Mesenchymal stem cell (in vitro differentiated cells and primary cell): ENCODE measurements at places on chromosomes 11 and 22.
A peak's percentile ranks its signal among the peaks of the same experiment; 100 is the strongest.

GRCh38 chr11:104637662-104638170 lies 260.5 kb downstream of the CASP12 start:
- no peaks in the 10 kb centered on the region for H3K4me1 ChIP-seq
- H3K27me3 ChIP-seq = no peaks in the 10 kb centered on the region
- no peak overlapping the region for H3K4me3 ChIP-seq
- no peaks in the 10 kb centered on the region for H3K36me3 ChIP-seq
- no peak overlapping the region for H3K27ac ChIP-seq

DNA sequence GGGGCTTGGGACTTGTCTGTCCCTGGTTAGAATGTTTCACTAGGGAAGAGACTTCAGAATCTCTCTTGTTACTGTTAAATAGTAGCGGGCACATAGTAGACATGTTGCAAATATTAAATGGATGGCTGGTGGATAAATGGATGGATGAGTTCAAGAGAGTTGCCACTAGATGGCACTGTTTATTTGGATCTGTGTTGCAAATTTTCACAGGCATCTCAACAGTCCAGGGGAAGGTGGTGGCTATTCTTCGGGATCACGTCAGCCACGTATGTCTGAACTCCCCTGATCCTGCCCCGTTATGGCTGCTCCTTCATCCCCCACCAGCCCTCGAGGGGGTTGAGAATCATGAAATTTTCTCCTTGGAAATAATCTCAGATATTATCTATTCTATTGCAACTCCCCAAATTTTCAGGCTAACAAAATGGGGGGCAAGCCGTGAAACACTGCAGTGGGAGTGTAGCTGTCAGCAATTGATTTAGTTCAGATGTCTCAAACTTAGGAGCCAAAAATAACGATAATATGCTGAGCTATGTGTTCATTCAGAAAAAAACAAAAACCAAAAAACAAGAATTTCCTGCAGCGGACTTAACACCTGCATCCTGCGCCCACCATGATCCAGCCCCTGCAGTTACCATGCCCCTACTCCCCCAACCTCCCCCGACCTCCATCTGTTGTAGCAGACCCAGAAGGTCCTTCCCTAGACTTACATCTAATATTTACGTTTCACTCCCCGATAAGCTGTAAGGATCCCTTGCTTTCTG lies 29.1 kb upstream of the BIRC3 start:
- H3K27me3 ChIP-seq = no peaks in the 10 kb centered on the region
- peak; percentile 78 for DNase-seq
- no peak overlapping the region for H3K27ac ChIP-seq
- peaks cover 5% of the 10 kb centered on the region for H3K4me1 ChIP-seq
- no peaks in the 10 kb centered on the region for H3K36me3 ChIP-seq
- H3K4me3 ChIP-seq = peak overlapping the region; percentile 61

GRCh38 chr11:108586600-108586999 lies 7.0 kb downstream of the EXPH5 start:
- no peaks in the 10 kb centered on the region for H3K36me3 ChIP-seq
- H3K4me3 ChIP-seq = no peak overlapping the region
- no peak for DNase-seq

DNA sequence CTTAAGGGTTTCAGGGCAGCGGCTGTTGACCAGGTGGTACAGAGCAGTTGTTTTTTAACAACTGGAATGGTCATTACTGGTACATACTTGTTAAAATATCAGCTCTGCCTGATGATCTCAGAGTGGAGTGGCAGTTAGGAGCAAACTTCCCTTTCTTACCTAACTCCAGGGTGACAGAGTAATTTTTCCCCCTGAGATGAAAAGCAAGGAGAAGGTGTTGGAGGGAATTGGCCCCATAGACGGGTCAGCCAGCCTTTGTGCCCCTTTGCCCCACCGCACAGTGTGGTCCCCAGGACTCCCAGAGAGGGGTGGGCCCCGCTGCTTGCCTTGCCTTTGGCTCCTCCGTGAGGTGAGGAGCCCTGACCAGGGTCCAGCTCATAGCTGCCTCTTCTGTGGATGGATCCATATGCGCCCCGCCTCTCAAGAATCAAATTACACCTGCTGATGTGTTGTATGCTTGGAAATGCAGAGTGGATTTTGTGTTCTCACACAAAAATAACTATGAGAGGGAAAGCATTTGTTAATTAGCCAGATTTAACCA lies 27.0 kb upstream of the SORL1-AS1 start:
- H3K27ac ChIP-seq = no peak overlapping the region
- peaks cover 4% of the 10 kb centered on the region for H3K36me3 ChIP-seq
- no peak for DNase-seq
- H3K4me3 ChIP-seq = no peak overlapping the region

- no peaks in the 10 kb centered on the region for H3K4me1 ChIP-seq
- no peak overlapping the region for H3K27ac ChIP-seq
- peak; percentile 79 for DNase-seq
- no peaks in the 10 kb centered on the region for H3K27me3 ChIP-seq
Observed at GRCh38 chr11:60899046-60899936, 7.1 kb downstream of the PRPF19 start.

DNA sequence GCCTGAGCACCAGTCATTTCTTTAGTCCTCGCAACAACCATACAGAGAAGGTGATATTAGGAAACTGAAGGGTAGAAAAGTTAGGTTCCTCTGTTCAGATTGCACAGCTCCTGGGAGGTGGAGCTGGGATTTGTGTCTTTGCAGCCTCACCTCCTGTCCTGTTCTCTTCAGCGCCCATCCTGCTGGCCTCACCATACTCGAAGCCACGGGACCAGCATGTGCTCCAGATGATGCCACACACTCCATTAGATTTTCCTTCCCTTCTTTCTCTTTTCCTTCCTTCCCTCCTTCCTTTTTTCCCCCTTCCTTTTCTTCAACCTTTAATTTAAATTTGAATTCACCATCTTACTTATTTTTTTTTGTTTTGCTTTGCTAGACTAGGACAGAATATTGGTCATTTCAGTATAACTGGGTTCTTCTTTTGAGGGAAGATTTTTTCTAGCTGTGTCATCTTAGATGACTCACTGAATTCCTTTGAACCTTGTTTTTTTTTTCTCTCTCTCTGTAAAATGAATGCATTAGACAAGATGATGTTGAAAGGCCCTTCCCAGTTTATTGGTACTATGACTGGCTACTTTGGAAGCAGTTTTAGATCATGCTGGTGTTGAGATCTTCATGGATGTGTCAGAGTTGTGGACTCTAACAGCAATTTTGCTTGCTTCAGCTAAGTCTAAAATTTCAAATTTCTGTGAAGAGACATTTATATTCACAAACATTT lies 662.5 kb upstream of the TENM4 start:
- no peaks in the 10 kb centered on the region for H3K27me3 ChIP-seq
- DNase-seq = peak; percentile 87
- H3K4me1 ChIP-seq = peaks cover 7% of the 10 kb centered on the region
- H3K27ac ChIP-seq = peak overlapping the region; percentile 81
- no peaks in the 10 kb centered on the region for H3K36me3 ChIP-seq
- no peak overlapping the region for H3K4me3 ChIP-seq

GRCh38 chr22:45334068-45334467 lies 24.3 kb downstream of the FAM118A start:
- no peak overlapping the region for H3K27ac ChIP-seq
- H3K36me3 ChIP-seq = peaks cover 88% of the 10 kb centered on the region
- no peak overlapping the region for H3K4me3 ChIP-seq
- peaks cover 2% of the 10 kb centered on the region for H3K4me1 ChIP-seq
- H3K27me3 ChIP-seq = no peaks in the 10 kb centered on the region

DNA sequence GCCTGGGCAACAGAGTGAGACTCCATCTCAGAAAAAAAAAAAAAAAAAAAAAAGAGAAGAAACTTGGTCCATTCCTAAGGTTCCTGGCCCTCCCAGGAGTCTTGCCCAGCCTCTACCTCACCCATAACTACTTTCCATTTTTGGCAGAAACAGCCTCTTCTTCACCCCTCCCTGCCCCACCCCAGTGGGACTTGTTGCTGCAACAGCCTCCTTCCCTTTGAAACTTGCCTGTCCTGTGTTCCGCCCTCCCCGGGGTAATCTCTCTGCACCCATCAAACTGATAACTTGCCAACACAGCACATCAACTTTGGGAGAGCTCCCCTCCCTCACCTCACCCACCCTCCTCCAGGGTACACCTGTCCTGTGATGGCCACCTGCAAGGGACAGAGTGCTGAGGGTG lies 10.0 kb upstream of the FAM83F start:
- peaks cover 2% of the 10 kb centered on the region for H3K4me1 ChIP-seq
- H3K36me3 ChIP-seq = no peaks in the 10 kb centered on the region
- H3K27me3 ChIP-seq = peaks cover 30% of the 10 kb centered on the region
- no peak overlapping the region for H3K27ac ChIP-seq
- no peak for DNase-seq

DNA sequence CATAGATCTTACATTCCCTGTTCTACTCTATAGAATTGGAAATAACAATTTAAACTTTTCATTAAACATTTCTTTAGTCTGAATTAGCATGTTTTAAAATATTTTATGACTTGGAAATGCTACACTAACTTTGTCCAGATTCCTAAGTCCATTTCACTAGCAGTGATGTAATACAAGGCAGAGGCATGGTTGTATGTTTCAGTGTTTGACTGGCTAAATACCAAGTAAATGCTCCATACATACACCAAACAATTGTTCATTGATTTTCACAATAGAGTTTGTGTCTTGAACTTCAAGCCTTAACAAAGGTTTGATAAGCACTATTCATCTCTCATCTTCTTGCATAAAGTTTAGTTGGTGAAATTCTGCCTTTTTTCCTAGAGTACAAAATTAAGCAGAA lies 13.5 kb downstream of the ZBED5 start:
- DNase-seq = no peak
- H3K4me3 ChIP-seq = no peak overlapping the region
- H3K4me1 ChIP-seq = no peaks in the 10 kb centered on the region
- no peak overlapping the region for H3K27ac ChIP-seq
- no peaks in the 10 kb centered on the region for H3K27me3 ChIP-seq

- peaks cover 52% of the 10 kb centered on the region for H3K36me3 ChIP-seq
- H3K27me3 ChIP-seq = no peaks in the 10 kb centered on the region
- H3K27ac ChIP-seq = no peak overlapping the region
- no peaks in the 10 kb centered on the region for H3K4me1 ChIP-seq
- DNase-seq = no peak
- H3K4me3 ChIP-seq = no peak overlapping the region
Observed at GRCh38 chr11:6625832-6626420, 6.7 kb upstream of the TPP1 start.

DNA sequence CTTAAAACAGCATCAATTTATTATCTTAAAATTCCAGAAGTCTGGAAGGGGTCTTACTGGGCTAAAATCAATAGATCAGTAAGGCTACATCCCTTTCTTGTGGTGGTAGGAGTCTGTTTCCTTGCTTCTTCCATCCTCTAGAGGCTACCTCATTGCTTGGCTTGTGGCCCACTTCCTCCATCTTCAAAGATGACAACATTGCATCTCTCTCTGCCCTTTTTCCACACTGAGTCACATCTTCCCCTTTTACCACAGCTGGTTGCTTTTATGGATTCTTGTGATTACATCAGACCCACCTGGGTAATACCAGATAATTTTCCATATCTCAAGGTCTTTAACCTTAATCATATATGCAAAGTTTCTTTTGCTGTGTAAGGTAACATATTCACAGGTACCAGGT lies 60.9 kb downstream of the GRIA4 start:
- DNase-seq = peak; percentile 37
- H3K27ac ChIP-seq = no peak overlapping the region
- H3K4me1 ChIP-seq = no peaks in the 10 kb centered on the region

- no peaks in the 10 kb centered on the region for H3K36me3 ChIP-seq
- no peaks in the 10 kb centered on the region for H3K27me3 ChIP-seq
- H3K27ac ChIP-seq = no peak overlapping the region
- peaks cover 4% of the 10 kb centered on the region for H3K4me1 ChIP-seq
- peak; percentile 92 for DNase-seq
Observed at GRCh38 chr11:19374151-19374569, 133.4 kb upstream of the E2F8 start.

- peak overlapping the region; percentile 63 for H3K4me3 ChIP-seq
- no peaks in the 10 kb centered on the region for H3K27me3 ChIP-seq
- H3K4me1 ChIP-seq = peaks cover 4% of the 10 kb centered on the region
- DNase-seq = peak; percentile 91
- no peaks in the 10 kb centered on the region for H3K36me3 ChIP-seq
- H3K27ac ChIP-seq = peak overlapping the region; percentile 82
Observed at GRCh38 chr11:14891143-14892035, 642 bp downstream of the CYP2R1 start.

- H3K27ac ChIP-seq = no peak overlapping the region
- no peak overlapping the region for H3K4me3 ChIP-seq
- H3K4me1 ChIP-seq = no peaks in the 10 kb centered on the region
- H3K36me3 ChIP-seq = no peaks in the 10 kb centered on the region
Observed at GRCh38 chr11:67600324-67601029, 6.3 kb upstream of the NDUFV1 start.
